ENCODE measurements at places on chromosomes 5 and 9.

DNA sequence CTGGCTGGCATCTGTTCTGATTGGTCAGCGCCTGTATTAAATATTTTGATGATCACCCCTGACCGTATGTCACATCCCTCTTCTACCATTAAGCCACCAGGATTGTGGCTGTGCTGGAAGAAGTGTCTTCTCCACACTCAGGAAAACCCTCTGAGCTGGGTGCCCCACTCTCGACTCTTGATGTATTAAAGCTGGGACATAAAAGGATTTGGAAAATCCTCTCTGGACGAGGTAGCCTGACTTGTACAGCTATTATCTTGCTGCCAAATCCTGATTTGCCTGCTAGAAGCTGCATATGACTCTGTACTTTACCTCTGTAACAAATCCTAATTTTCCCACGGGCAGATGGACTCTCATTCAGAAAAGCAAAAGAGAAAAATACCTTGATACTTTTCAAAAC is 161.0 kb downstream of the SLC28A3 start:
- no peak for DNase-seq

DNA sequence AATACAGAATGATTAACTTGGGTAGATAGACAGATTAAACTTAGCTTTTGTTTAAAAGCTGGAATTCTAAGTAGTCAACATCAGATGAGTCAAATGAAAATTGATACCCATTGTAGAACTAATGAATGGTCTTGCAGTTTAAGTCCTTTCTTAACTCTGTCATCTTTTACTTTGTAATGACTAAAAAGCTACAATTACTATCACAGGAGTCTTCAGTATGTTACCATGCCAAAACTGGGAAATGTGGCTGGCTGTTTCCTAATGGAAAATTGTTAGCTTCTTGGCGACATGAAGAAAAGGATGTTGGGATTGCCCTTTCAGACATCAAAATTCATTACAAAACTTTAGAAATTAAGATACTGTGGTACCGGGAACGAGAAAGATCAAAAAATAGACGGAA is 20.2 kb upstream of the ANXA1 start:
- DNase-seq = no peak

- DNase-seq = no peak
These were observed 409.7 kb upstream of the PIK3R1 start for GRCh38 chr5:67805666-67806348.

DNA sequence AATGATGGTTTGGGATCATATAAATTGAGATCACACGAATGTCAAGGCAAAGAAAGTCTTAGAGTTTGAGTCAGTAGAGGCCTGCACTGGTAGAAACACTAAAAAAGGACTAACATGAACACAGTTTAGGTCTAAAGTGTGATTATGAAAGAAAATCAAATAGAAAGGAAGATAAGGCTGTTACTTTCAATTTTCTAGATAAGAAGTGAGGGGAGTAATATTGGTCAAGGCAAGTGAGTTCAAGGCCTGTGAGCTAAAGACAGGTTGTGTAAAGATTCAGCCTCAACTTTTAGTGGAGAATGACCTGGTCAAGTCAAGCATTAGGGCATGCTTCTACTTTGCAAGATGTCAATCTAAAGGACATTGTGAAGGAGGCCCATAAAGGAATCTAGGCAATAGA is 19.0 kb downstream of the VLDLR start:
- no peak for DNase-seq

GRCh38 chr9:122042056-122042455 is 51.1 kb downstream of the TTLL11 start:
- no peak for DNase-seq

DNA sequence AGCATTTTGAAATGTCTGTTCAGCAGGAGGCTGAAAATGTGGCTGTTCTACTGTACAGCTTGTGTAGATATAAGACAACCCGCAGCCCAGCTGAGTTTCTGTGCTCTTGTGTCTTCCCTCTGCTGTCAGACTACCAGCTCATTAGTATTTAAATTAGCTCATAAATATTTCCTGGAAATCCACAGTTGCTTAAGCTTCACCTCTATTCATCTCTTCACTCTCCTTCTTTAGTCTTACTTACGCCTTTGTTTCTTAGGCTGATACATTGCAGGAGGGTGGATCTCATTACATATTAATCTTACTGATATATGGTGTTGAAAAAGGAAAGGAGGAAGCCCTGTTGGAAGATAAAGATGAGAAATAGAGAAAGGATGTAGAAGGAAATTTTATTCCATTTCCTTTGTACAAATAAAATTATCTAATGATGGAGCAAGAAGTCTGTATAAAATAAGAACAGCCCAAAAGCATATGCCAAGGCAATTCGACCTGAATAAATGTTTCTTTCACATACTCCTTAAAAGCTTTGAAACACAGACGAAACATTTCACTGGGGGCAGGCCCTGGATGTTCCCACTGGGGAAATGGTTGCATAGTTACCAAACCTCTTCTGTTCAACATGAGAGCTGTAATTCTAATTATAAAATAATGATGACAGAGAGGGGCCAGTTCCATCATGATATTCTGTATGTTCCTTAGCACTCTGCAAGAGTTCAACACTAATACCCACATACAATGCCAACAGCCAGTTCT is 111.8 kb upstream of the APC start:
- no peak for DNase-seq

All from CD4-positive, alpha-beta T cell (primary cell).